ENCODE measurements at places on chromosomes 12 and 14.

GRCh38 chr12:105980085-105980484, 158.7 kb downstream of the NUAK1 start:
- DNase-seq = no peak

GRCh38 chr12:92224685-92225331, 79.2 kb upstream of the BTG1 start:
- DNase-seq = no peak

- no peak for DNase-seq
Measured at GRCh38 chr14:58738189-58738836, 100.6 kb downstream of the DACT1 start.

DNA sequence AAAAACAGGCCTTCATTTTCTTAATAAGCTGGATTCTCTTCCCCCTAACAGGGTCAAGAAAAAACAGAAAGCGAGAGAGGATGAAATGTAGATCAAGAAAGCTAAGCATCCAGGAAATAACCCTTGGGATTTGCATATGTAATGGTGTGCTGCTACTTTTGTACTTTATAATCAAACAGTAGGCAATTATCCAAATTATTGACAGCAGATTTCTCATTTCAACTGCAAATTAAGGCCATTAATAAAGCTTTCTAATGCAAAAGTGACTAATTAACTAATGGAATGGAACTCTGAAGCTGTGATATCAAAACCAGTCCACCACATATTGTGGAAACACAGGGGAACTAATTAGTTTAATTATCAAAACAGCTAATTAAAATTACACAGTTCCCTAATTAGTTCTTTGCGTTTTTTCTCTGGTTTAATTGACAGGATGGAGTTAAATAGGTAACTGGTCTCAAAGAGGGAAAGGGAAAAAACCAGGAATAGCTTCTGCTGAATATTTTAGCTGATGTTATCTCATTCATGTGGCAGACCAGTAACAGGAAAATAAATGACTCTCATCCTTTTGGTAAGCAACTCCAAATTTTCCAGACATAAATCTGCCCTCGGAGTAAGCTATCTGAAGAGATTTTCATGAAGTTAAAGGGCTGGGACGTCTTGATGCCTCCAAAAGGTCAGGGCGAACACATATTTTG, 182.7 kb upstream of the LMO3 start:
- DNase-seq = no peak

GRCh38 chr12:112741106-112741505, 50.4 kb upstream of the RPH3A start:
- no peak for DNase-seq

DNA sequence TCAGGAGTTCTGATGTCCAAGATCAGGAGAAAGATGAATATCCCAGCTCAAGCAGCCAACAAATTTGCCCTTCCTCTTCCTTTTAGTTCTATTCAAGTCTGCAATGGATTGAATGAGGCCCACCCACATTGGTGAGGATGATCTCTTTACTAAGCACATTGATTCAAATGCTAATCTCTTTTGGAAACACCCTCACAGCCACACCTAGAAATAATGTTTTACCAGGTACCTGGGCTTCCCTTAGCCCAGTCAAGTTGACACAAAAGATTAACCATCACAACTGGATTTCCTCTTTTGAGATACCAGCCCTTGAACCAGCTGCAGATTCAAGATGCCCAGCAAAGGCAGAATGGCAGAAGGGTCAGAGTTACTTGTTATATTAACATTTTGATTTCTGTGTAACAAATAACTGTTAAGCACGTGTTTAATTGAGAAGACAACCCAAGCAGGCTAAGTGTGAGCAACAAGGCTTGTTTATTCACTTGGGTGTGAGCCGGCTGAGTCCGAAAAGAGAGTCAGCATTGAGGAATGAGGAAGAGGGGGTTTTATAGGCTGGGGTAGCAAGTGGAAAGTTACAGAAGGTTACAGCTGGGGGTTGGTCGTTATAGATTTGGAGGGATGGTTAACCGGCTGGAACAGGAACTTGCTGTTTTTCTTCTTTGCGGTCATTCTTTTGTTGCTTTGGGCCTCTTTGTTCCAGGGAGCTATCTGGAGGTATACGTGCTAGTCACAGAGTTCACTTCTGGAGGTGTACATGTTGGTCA, 180.3 kb downstream of the EMP1 start:
- no peak for DNase-seq

GRCh38 chr14:59407246-59408010, 57.8 kb downstream of the GPR135 start:
- no peak for DNase-seq

GRCh38 chr12:99453836-99454538, 193.6 kb upstream of the GARIN6 start:
- DNase-seq = no peak

- no peak for DNase-seq
Measured at GRCh38 chr14:93090826-93091555, 24.7 kb downstream of the ITPK1 start.

- peak; percentile 62 for DNase-seq
Measured at GRCh38 chr14:24710403-24711112, 76.6 kb upstream of the GZMB start.

GRCh38 chr12:118212606-118213005, 76.7 kb downstream of the PEBP1 start:
- DNase-seq = no peak

DNA sequence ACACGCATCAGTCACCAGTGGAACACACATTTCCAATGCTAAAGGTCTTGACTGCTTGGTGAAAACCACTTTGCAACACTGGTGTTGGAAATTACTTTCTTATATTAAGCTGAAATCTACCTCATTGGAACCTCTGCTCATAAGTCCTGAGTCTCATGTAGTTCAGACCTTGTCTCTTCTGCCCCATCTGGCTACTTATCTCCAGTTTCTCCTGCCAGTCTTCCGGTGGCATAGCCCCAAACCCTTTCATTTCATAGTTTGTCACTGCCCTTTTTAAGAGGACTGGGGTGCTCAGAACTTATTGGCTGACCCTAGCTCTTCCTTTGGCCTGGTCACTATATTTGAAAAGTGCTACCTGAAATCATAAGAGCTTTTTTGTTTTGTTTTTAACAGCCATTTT, 43.7 kb downstream of the HELB start:
- no peak for DNase-seq

- DNase-seq = no peak
Measured at GRCh38 chr12:3681595-3682061, 71.3 kb downstream of the CRACR2A start.

DNA sequence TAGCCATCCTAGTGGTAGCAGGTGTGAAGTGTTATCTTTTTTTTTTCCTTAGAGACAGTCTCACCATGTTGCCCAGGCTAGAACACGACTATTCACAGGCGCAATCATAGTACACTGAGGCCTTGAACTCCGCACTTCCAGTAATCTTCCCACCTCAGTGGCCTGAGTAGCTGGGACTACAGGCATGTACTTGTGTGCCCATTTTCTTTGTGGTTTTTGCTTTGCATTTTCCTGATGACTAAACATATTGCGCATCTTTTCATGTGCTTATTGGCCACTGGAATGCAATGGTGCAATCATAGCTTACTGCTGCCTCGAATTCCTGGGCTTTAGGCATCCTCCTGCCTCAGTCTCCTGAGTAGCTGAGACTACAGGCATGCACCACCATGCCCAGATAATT, 33.3 kb upstream of the GCH1 start:
- no peak for DNase-seq

DNA sequence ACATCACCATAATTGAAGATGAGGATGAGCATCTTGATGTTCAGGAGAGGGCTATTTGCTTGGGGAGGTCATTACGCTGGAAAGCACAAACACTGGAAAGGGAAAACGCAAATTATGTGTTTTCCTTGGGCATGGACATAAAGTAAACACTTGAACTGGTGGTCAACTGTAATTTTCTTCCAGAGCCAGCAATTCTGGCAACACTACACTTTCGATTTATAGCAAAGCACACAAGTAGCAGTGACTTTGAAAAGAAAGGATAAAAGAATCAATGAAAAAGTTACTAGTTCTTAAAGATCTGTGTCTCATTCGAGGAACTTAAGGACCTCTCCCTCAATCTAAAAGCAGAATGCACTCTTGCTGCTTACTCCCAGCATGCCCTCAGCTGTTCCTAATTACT, 2.2 kb downstream of the CLEC14A start:
- DNase-seq = no peak

DNA sequence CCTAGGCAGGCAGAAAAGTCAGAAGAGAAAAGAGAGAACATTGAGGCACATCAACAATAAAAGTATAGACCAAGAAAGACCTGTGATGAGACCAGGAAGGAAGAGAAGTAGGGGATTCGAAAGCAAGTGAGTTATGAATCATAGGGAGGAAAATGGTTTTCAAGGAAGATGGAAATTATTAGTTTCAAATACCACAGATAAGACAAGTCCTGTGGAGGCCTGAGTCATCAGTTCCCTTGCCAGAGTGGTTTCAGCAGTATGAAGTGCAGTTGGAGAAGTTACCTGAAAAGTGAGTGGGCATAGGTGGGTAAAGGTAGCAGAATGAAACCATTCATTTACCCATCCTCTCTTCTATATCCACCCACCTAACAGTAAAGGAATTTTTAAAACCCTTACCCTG, 25.2 kb upstream of the TSPAN8 start:
- DNase-seq = no peak

DNA sequence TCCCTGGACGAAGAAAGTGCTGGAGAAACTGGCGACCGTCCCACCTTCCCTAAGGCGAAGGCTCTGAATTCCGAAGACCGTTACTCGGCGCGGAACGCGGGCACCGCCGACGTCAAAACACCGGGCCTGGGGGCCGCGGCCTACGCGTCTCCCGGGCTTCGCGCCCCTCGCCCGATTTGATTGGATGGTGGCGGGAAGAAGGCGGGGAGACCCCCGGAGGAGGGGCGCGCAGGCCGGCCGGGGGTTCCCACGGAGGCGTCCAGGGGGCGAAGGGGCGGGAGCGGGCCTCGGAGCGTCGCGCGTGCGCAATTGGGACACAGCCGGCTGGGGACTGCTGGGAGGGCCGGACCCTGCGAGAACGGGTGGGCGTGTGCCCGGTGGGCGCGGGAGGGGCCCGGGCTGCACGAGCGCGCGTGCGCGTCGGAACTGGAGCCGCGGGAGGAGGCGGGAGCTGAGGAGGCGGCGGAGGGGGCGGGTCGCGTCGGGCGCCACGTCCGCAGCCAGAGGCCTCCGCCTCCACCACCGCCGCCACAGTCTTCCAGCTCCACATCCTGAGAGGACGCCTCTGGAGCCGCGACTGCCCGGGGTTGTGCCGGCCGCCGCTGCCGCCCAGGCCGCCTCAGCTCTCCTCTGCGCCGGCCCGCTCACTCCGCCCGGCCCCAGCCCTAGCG, at the start of gene TMEM263:
TMEM263 (plus strand) TSS at position 531 of the 671 bp plus-strand sequence. CDS start 11,210 bp downstream, outside the sequence.
- DNase-seq = peak; percentile 88

DNA sequence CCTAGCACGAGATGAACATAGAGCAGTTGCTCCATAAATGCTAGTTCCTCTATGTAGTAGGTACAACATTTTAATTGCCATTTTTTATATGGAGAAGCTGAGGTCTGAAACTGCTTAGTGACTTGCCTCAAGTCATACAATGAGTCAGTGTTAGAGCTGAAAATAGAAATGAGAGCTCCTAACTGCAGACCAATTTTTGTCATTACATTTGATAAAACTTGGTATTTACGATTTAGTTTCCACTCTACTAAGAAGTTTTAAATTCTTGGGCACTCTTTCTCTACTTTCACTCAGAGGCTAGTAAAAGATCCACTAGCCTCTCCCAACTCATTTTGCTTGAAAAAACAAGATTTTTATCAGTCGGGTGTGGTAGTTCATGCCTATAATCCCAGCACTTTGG, 8.1 kb upstream of the TMED10 start:
- DNase-seq = no peak

DNA sequence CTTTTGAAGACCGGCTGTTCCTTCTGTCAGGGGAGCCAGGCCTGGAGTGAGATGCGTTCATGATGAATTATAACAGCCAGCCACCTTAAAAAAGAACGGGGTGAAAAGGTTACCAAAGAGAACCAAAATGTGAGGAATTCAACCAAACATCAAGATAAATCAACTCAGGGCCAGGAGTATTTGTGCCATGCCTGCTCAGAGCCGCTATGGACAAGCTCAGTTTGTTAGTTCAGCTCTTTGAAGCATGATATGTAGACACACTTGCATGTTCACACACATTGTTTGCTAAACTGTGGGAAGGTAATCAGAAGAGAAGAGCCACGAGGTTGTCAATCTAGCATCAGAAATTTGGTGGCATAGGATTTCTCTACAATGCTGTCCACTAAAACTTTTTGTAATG, 367.4 kb upstream of the TBX3 start:
- DNase-seq = no peak

DNA sequence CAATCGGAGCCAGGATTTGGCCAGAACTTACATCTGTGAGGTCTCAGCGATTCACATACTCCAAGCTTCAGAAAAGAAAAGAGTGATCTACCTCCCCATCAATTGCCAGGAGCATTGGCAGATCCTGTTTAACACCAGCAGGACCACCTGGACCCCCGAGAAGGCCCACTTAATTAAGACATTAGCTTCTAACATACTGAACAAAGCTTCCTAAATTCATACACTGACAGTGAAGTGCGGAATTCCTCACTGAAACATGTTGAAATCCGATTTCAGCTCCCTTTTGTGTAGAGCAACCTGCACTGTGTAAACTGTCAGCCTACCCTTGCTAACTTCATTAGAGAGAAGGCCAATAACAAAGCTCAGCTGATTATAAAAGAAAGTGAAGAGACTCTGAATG, 274.0 kb downstream of the NOVA1 start:
- DNase-seq = no peak

DNA sequence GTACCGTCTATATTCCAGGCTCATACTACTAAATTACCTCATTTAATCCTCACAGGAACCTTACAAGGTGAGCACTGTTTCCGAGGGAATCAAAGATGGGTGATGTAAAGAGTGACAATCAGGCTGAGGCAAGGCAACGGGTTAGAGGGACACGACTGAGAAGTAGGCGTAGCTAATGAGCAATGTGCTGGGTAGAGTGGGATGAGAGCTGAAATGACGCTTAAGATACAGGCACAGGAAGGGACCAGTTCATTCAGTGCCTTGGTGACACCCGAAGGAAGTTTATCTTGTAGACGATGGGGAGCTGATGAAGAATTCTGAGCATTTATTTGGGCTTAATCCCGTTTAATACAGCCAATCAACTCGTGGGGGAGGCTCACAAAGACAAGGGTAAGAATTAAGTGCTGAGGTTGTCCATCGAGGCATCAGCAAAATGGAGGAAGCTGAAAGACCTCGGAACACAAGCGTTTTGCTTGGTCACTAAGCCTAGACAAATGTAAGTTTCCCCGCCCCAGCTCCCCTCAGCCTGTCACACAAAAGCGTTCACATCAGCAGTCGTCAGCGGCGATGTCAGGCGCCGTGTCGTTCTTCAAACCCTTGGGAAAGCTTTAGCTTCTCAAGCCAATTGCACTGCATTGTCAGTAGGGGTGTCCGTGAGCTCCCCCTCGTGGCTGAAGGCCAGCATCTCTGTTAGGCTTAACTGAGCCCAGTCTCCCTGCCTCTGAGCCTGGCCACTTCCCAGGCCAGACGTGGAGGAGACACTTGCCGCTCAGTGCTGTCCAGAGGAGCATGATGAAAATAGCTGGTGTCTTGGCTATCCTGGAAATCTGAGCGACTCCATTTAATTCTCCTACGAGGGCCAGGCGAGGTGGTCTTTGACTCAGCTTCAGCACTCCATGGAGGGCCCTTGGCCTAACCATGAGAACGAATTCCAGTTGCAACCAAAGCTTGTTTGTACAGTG, 288.5 kb upstream of the G2E3 start:
- peak; percentile 62 for DNase-seq

Data from caudate nucleus (tissue), 63 donors.